Heart left ventricle (tissue), 16 donors: ENCODE measurements at places on chromosomes 6 and 20. TPM values are rescaled to one million over a fixed set of nuclear protein-coding genes. Genes with fewer than 3 reads are reported as not detected.
A peak's percentile ranks its signal among the peaks of the same experiment; 100 is the strongest.

GRCh38 chr20:55561259-55561658, 444.1 kb downstream of the CBLN4 start:
- no peak overlapping the region for H3K4me3 ChIP-seq
- no peak overlapping the region for H3K27ac ChIP-seq
- H3K36me3 ChIP-seq, result no peaks in the 10 kb centered on the region
- DNase-seq, result no peak
- H3K27me3 ChIP-seq, result no peaks in the 10 kb centered on the region

- peak overlapping the region; percentile 82 for H3K27ac ChIP-seq
- H3K4me1 ChIP-seq, result peaks cover 58% of the 10 kb centered on the region
- no peaks in the 10 kb centered on the region for H3K36me3 ChIP-seq
- no peak overlapping the region for H3K4me3 ChIP-seq
- no peaks in the 10 kb centered on the region for H3K27me3 ChIP-seq
- peak; percentile 59 for DNase-seq
Measured at GRCh38 chr6:6661684-6662083, 73.2 kb downstream of the LY86 start.

DNA sequence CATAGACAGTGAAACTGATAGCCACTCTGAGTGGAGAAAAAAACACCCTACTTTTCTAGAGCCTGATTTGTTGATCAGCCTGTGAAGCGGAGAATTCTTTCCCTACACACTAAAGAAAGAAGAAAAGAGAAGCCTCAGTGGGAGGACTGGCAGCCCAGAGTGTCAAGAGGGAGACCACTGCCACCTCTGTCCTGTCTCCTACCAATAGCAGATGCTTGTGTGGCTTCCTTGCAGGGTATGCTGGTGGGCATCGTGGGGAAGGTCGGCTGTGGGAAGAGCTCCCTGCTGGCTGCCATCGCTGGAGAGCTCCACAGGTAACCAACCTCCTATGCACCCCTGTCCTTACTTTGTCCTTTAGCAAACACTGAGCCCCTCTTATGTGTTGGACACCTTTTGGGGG, 10.4 kb downstream of the ABCC10 start:
- H3K36me3 ChIP-seq, result peaks cover 3% of the 10 kb centered on the region
- no peak overlapping the region for H3K4me3 ChIP-seq
- DNase-seq, result no peak
- H3K4me1 ChIP-seq, result peaks cover 16% of the 10 kb centered on the region

GRCh38 chr6:112044856-112045255, 9.0 kb upstream of the CCN6 start:
- no peak overlapping the region for H3K4me3 ChIP-seq
- H3K27ac ChIP-seq, result no peak overlapping the region
- H3K36me3 ChIP-seq, result no peaks in the 10 kb centered on the region
- H3K4me1 ChIP-seq, result no peaks in the 10 kb centered on the region

DNA sequence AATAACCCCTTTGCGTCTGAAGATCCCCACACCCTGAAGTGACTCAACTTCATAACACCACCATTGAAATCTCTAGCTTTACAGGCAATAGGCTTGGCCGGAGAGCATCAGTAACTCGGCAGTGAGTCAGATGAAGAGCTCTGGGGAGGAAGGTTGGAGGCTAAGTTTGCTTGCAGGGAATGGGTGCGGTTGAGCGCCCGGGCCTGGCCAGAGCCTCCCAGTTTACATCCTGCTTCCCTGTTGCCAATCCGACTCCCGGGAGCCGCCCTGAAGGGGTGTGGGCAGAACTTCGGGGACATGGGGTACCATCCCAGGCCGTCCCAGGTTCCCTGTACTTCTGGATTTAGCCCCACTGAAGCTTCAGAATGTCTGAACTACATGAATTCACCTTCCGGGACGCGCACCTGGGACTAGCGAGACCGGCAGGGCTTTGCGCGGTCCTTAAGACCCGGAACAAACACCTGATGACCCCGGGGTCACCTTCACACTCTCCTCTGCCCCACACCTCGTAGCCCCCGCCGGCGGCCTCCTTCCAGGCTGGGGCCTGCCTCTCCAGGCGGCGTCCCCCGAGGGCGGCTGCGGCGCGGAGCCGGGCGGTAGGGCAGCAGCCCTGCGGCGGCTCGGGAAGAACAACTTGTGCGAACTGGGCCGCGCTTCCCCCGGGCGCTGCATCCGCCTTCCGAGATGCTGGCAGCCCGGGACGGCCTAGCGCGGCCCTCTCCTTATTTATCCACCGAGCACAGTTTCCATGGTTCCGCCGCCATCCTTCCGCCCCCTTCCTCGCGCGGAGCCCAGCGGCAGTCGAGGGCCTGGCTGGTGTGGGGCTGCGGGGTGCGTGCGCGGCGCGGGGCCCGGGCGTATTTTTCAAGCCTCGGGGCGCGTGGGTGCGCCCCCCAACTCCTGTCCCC, 56.6 kb upstream of the RREB1 start:
- H3K27me3 ChIP-seq, result no peaks in the 10 kb centered on the region
- H3K36me3 ChIP-seq, result no peaks in the 10 kb centered on the region
- peak overlapping the region; percentile 33 for H3K27ac ChIP-seq
- peak overlapping the region; percentile 70 for H3K4me3 ChIP-seq

- H3K4me1 ChIP-seq, result peaks cover 2% of the 10 kb centered on the region
- H3K27me3 ChIP-seq, result no peaks in the 10 kb centered on the region
- no peak for DNase-seq
- peak overlapping the region; percentile 80 for H3K4me3 ChIP-seq
- H3K36me3 ChIP-seq, result no peaks in the 10 kb centered on the region
Measured at GRCh38 chr20:6767126-6767535, 355 bp upstream of the BMP2 start.

- H3K4me3 ChIP-seq, result no peak overlapping the region
- no peaks in the 10 kb centered on the region for H3K4me1 ChIP-seq
- no peaks in the 10 kb centered on the region for H3K36me3 ChIP-seq
- no peaks in the 10 kb centered on the region for H3K27me3 ChIP-seq
- no peak overlapping the region for H3K27ac ChIP-seq
Measured at GRCh38 chr6:114739656-114740055, 396.8 kb upstream of the HS3ST5 start.

Gene SIRPA
- 18.1 TPM for total RNA-seq

Gene PDE7B
- 7.3 TPM for total RNA-seq

Gene TMEM244
- total RNA-seq, result not detected
